Stimulated activated CD8-positive, alpha-beta memory T cell treated with anti-CD3 and anti-CD28 coated beads, Interleukin-4, amount 100 ng/mL, for 1 hour (primary cell): ENCODE measurements at places on chromosomes 13 and 19.

DNA sequence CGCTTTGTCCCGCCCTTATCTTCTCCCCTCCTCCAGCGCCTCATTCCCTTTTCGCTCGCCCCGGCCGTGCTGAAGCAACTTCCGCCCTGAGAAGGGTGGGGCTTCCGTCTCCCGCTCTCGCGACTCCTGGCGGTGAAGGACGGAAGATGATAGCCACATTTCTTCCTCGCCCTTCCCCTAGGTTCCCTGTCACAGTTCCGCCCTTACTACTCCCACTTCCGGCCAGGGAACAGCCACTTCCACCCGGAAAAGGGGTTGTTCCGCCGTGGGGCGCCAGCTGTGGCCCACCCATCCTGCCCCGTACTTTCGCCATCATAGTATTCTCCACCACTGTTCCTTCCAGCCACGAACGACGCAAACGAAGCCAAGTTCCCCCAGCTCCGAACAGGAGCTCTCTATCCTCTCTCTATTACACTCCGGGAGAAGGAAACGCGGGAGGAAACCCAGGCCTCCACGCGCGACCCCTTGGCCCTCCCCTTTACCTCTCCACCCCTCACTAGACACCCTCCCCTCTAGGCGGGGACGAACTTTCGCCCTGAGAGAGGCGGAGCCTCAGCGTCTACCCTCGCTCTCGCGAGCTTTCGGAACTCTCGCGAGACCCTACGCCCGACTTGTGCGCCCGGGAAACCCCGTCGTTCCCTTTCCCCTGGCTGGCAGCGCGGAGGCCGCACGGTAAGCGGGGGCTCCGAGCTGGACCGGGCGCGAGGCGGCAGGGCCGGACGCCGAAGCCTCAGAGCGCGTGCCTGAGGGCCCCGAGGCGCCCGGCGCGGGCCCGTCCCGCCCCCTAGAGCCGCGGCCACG lies at the start of gene RPS19:
Gene RPS19, plus strand, starts transcription at position 638 of the 801 bp plus-strand sequence. CDS start 520 bp downstream, outside the sequence.
- peak; percentile 95 for DNase-seq

GRCh38 chr19:30387311-30388115 lies 15.3 kb downstream of the ZNF536 start:
- no peak for DNase-seq

DNA sequence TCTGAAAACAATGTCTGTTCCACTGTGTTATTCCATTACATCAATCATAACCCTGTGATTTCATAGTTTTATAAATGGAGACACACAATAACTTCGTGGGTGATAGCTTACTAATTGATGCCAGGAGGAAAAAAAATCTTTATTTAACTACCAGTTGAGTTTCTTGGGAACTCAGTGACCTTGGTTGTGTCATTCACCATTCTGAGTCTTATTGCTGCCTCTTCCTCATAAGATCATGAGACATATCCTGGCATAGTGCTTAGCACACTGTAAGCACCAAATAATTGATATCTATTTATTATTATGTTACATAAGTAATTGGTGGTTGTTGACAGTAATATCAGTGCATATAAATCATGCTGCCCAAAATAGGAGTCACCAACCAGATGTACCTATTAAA lies 39.1 kb upstream of the SIN3B start:
- DNase-seq = no peak

DNA sequence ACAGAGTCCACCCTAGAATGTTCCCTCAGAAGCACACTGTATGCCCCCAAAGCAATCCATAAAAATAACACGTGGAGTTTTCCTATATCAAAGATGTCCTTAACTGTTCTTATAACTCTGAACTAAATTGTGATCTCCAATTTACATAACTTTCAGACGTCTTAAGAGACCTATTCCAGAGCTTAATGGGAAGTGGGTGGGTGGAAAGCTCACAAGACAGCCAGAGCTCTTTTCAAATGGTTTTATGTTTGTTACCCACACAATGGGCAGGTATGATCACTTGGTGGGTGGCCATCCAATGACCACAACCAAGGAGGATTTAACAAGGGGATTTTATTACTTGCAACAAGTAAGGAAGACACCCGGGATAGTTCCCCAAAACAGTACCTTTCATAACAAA lies 81.7 kb downstream of the LRRC63 start:
- DNase-seq = no peak

DNA sequence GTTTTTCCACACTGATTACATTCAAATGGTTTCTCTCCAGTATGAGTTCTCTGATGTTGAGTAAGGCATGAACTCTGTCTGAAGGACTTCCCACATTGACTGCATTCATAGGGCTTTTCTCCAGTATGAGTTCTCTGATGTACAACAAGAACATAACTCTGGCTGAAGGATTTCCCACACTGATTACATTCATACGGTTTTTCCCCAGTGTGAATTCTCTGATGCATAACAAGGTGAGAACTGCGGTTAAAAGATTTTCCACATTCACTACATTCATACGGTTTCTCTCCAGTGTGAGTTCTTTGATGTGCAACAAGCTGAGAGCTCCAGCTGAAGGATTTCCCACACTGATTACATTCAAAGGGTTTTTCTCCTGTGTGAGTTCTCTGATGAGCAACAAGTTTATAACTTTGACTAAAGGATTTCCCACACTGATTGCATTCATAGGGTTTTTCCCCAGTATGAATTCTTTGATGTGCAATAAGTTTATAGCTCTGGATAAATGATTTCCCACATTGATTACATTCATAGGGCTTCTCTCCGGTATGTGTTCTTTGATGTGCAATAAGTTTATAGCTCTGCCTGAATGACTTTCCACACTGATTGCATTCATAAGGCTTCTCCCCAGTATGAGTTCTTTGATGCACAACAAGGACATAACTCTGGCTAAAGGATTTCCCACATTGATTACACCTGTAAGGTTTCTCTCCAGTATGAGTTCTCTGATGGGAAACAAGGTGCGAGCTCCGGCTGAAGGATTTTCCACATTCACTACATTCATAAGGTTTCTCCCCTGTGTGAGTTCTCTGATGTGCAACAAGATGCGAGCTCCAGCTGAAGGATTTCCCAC lies 23.5 kb downstream of the ZNF180 start:
- no peak for DNase-seq
